CD4-positive, alpha-beta T cell treated with Interleukin-12 subunit alpha and Interleukin-12 subunit beta, for 1 hour (primary cell): ENCODE measurements at places on chromosomes 7 and 10.

GRCh38 chr10:12150163-12150562, 20.7 kb downstream of the SEC61A2 start:
- no peak for DNase-seq

- DNase-seq: no peak
These were observed 131.8 kb upstream of the WDR11 start for GRCh38 chr10:120719333-120719732.

DNA sequence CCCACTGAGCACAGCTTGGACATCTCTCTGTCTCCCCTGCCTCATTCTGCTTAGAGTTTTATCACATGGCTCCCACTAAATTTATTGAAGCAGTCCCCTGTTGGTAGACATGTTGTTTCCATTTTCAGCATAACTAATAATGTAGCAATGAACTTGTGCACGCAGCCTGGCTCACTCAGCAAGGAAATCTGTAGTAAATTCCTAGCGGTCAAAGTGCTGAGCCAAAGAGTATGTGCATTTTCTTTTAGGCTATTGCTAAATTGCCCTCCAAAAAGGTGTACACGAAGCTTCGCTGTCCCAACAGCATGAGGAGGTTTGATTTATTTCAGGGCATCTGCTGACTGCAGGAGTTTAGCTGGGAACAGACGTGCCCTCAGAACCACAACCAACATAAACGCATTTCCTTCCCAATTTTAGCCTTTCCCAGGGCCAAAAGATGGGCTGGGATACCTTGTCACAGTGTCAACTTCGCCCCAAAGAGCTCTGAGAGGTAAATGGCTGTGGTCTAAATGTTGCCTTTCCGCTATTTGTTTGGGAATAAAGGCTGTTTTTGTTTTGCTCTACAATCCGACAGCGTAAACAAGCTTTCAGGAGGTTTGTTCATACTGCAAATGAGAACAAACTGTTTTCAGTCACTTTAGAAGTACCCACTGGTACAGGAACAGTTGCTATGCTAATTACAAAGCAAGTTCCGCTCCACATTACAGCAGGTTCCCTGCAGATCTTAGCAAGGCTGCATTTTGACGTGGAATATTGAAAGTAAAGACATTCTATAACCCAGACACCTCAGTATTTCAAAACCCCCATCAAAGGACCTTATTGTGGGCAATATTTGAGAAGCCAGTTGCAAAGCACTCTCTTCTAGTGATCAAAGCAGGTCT, 16.8 kb downstream of the VSIR start:
- DNase-seq: peak; percentile 50

- no peak for DNase-seq
These were observed 1.7 kb upstream of the C7orf25 start for GRCh38 chr7:42913591-42913990.

DNA sequence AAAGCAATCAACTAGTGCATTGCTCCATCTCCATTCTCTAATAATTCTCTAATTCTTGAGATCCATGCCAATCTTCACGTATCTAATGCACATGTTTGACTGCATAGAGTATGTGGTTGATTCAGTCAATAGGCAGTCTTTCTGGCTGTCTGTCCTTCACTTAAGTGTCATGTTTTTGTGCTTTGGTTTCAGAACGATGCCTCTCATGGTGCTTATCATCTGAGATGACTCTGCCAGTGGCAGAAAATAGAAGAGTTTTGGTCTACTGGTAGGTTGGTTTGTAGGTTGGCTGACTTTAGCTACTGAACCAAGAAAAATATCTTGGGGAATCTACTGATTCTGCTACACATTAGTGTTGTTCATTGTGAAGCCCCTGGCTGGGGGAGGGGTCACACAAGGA, 364.2 kb downstream of the SFMBT2 start:
- no peak for DNase-seq

GRCh38 chr7:6558837-6559236, 7.6 kb upstream of the GRID2IP start:
- DNase-seq: peak; percentile 20

DNA sequence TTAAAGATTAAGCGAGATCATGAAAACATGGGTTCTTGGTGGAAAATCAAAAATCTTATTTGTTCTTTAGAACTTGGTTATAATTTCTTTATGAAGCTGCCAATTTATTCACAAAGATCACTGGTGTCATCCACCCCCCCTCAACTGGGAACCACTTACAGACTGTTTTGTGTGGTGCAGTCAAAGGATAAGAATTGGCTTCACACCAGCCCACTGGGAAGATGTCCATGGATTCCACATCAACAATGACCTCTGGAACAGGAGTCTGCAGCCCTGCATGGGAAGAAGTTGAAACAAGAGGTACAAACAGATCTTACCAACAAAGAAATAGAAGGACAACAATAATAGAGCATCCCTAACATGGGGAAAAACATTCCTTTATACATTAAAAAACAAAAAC, 205.2 kb downstream of the SFMBT2 start:
- no peak for DNase-seq

- DNase-seq: no peak
These were observed 99.9 kb downstream of the OAT start for GRCh38 chr10:124318811-124319210.

- DNase-seq: no peak
These were observed 41.9 kb downstream of the CDK1 start for GRCh38 chr10:60820093-60820754.

GRCh38 chr10:117432866-117433265, 57.6 kb upstream of the PDZD8 start:
- no peak for DNase-seq

DNA sequence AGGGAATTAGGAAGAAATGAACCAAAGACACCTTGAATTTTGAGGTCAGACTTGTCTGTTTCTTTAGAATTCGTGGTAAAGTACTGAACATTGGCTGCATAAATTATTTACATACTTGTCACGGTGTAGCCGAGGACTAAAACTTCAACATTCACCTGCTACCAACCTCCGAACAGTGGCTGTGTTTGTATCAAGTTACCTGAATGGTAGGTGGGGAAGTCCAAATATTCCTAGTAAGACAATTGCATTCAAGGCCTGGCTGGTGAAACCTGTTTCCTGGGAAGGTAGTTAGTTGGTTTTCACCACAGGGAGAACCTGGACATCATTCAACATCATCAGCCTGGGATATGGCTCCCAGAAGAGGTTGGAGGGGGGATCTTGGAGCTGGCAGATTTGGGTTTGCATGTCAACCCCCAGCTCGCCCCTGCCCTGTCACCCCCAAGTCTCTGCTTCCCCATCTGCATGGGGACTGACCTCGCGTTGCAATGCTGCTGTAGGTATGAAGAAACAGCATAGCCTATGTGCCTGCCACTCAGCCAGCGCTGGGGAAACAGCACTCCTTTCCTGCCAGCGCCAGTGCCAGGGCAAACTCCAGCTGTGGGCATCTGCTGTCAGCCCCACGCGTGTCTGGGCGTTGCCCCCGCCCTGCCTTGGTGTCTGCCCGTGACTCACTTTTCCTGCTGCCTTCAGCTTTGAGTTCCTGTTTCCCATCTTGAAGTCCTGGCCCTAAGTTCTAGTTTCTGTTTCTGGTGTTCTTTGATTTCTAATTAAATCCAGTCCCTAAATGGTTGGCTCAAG, 12.7 kb upstream of the LARP4B start:
- peak; percentile 26 for DNase-seq

DNA sequence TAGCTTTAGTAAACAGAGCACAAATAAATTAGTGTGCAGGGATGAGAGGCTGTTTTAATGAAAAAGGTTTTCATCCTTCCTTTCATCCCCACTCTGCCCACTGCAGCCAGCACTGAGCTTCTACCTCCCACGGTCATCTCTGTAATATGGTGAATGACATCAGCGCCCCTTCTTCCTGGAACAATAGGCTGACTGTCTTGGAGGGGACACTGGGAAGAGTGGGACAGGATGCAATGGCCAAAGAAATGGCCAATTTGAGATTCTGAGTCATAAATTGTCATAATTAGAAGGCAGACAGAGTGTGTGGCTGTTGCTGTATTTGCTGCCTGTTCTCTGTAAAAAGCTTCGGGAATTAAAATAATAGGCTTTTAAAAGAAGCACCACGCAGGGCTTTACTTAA, 126.7 kb upstream of the CALN1 start:
- DNase-seq: no peak

- DNase-seq: no peak
These were observed 213.4 kb downstream of the AUTS2 start for GRCh38 chr7:69811476-69812308.
